IMR-90 (cell line): ENCODE measurements at places on chromosomes 13 and 19. TPM values are rescaled to one million over a fixed set of nuclear protein-coding genes. Genes with fewer than 3 reads are reported as not detected.

GRCh38 chr19:20237773-20238623, 71.0 kb downstream of the ZNF486 start:
- DNase-seq = peak; percentile 77

GRCh38 chr19:42488783-42489521, 39.3 kb downstream of the CEACAM1 start:
- no peak for DNase-seq

DNA sequence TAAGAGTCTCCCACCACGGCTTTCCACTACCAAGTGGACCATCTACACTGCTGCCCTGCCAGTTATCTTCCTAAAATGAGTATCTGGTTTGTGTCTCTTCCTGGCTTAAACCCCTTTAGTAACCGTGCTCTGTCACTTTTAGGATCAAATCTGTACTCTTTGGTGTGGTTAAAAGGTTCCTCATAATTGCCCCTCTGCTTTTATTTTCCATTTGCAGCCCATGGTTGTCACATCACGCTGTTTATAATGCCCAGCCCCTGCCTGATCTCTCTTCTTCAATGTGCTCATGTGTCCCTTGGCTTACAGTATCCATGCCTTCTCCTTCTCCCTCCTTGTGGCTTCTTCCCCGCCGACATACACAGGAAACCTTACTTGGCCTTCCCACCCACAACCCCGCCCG, 100.1 kb downstream of the DGKH start:
- DNase-seq = no peak

The ZNF577 gene
- 2.9 and 4.4 TPM in 2 replicates for total RNA-seq

DNA sequence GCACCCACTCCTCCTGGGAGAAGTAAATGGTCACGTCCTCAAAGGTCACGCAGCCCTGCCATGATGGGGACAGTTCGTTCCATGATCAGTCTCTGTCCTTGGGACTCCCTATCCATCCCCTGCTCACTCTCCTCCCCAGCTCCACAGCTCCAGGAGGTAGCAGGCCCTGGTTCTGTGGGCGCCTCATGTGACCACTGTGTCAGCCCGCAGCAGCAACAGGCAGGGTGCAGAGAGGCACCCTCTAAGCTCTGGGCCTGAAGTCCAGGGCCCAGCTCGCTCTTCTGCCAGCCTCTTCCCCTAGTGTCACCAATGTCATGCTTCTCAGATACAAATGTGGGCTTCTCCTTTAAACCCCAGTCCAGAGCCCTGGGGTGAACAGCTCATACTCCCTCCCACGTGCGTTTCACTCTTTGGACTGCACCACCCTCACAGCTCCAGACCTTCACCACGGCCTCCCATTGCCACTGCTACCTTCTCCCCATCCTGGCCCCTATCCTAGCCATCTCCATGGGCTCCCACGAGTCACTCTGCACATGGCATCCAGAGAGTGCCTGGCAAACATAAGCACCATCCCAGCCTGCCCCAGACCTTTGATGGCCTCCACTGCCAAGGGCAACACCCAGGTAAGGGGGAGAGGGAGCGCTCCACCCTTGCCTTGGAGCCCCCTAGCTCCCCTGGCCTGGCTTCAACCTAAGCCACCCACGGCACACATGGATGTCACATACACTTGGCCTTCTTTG, 2.9 kb downstream of the ZNF792 start:
- no peak for DNase-seq

The PDE4A gene
- total RNA-seq = 1.7 and 1.8 TPM in 2 replicates
